ENCODE measurements at places on chromosomes 16 and 17. TPM values are rescaled to one million over a fixed set of nuclear protein-coding genes. Genes with fewer than 3 reads are reported as not detected.

Gene ASPHD1
- total RNA-seq = 0.15 TPM

DNA sequence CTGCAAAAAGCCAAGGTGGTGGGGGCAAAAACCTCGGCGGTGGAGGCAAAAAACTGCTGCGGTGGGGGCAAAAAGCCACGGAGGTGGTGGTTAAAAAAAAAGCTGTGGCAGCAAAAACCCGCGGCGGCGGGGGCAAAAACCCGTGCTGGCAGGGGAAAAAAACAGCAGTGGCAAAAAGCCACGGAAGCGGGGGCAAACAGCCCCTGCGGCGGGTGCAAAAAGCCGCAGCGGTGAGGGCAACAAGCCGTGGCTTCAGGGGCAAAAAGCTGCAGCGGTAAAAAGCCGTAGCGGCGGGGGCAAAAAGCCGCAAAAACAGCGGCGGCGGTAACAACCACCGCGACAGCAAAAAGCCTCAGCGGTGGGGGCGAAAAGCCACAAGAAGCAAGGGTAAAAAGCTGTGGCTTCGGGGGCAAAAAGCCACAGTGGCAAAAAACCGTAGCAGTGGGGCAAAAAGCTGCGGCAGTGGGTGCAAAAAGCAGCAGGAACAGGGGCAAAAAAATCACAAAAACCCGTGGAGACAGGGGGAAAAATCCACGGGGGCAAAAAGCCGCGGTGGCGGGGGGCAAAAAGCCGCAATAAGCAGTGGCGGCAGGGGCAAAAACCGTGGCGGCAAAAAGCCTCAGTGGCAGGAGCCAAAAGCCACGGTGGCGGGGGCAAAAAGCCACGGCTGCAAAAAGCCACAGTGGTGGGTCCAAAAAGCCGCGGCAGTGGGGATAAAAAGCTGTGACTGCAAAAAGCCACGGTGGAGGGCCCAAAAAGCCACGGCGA, 193.7 kb downstream of the SHCBP1 start:
- H3K36me3 ChIP-seq = peaks cover 3% of the 10 kb centered on the region
- H3K4me3 ChIP-seq = no peak overlapping the region
- no peaks in the 10 kb centered on the region for H3K4me1 ChIP-seq
- no peak for DNase-seq
- H3K27me3 ChIP-seq = peaks cover 3% of the 10 kb centered on the region

- no peak overlapping the region for H3K27ac ChIP-seq
- H3K27me3 ChIP-seq = peaks cover 3% of the 10 kb centered on the region
- H3K4me1 ChIP-seq = no peaks in the 10 kb centered on the region
- H3K4me3 ChIP-seq = no peak overlapping the region
- H3K36me3 ChIP-seq = no peaks in the 10 kb centered on the region
Measured at GRCh38 chr17:6239241-6239798, 169.1 kb downstream of the WSCD1 start.

- no peak overlapping the region for H3K27ac ChIP-seq
- no peaks in the 10 kb centered on the region for H3K36me3 ChIP-seq
- DNase-seq = no peak
- H3K4me1 ChIP-seq = peaks cover 8% of the 10 kb centered on the region
- H3K4me3 ChIP-seq = no peak overlapping the region
Measured at GRCh38 chr16:87601401-87601981, 817 bp upstream of the JPH3 start.

GRCh38 chr17:32152130-32152529, 9.8 kb downstream of the RHOT1 start:
- DNase-seq = no peak
- no peak overlapping the region for H3K27ac ChIP-seq

All from activated CD4-positive, alpha-beta memory T cell treated with anti-CD3 and anti-CD28 coated beads, Interleukin-2, amount 10 ng/mL, durations not matched to agents 7 days and 5 days (primary cell).